ENCODE measurements at places on chromosomes 4 and X.

- DNase-seq = no peak
Observed at GRCh38 chrX:139932073-139932900, 566 bp downstream of the ATP11C start.

DNA sequence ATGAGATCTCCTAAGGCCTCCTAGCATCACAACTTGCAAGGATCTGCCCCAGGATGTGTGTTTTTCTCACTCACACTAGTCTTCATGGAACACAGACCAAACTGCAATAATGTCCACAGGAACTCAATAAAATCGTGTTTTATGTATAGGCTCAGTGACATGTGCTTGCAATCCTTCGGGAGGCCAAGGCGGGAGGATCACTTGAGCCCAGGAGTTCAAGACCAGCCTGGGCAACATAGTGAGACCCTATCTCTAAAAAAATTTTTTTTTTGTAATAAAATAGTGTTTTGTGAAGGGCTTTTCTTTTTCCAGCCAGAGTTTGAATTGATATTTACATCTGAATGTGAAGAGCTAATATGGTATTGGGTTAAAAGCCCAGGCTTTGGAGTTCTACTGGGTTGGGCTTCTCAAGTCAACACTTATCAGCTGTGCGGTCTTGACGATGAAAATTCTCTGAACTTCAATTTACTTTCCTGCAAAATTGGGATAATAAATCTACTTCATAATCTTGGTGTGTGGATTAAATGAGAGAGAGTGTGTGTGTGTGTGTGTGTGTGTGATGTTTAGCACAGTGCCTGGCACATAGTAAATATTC is 38.7 kb upstream of the SETD7 start:
- DNase-seq = no peak

- no peak for DNase-seq
Observed at GRCh38 chrX:130704053-130705038, 198.7 kb downstream of the ENOX2 start.

DNA sequence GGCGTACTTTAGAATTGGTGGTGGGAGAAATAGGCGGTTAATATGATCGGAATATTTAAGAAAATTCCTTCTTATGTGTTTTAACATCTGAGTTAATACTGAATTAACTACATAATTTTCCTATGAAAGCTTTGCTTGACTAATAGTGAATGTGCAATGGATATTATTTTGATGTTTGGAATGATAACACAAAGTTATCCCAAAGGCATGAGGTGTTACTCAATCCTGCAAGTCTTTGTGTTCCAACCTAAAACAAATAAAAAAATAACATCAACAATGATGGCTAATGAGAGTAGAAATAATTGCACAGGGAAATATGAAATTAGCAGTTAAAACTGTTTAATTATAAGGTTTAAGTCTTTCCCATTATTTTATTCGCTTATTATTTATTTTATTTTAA is 183.6 kb upstream of the ARSJ start:
- DNase-seq = no peak

DNA sequence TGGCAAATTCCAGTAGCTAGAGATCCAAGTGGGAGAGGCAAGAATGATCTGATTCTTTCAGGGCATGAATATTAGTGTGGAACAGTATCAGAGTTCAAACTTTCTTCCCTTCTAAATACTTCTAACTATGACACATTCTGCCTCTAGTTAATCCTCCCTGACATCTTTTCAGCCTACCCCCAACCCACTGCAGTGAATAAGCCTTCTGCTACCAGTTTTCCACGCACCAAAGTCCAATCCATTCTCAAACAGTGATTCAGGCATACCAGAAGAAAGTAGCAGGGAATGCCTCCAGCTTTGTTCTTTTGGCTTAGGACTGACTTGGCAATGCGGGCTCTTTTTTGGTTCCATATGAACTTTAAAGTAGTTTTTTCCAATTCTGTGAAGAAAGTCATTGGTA is 155.4 kb upstream of the FTHL17 start:
- no peak for DNase-seq

GRCh38 chrX:98263135-98263534 is 1379.4 kb downstream of the RPA4 start:
- no peak for DNase-seq

DNA sequence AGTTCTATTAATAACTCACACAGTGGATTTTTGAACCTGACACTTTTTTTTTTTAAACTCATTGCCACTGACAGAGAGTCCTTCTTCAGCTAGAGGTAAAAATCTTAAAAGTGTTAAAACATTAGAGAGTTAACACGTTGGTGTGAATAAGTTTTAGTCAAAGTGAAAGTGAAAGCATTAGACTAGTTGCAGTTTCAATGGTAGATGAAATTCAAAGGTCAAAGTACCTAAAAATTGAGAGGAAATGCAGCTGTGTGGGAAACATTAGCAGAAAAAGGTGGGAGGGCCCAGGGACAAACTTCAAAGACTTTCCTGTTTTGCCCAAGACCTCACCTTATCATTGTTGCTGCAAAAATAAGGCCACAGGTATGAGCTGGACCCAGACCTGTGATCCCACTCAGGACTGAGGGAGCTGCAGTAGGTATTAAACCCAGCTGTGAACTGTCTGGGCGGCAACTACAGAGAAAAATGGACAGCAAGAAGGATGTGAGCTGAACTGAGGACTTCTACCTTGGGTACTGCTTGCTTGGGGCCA is 17.6 kb upstream of the GABRA4 start:
- DNase-seq = no peak

DNA sequence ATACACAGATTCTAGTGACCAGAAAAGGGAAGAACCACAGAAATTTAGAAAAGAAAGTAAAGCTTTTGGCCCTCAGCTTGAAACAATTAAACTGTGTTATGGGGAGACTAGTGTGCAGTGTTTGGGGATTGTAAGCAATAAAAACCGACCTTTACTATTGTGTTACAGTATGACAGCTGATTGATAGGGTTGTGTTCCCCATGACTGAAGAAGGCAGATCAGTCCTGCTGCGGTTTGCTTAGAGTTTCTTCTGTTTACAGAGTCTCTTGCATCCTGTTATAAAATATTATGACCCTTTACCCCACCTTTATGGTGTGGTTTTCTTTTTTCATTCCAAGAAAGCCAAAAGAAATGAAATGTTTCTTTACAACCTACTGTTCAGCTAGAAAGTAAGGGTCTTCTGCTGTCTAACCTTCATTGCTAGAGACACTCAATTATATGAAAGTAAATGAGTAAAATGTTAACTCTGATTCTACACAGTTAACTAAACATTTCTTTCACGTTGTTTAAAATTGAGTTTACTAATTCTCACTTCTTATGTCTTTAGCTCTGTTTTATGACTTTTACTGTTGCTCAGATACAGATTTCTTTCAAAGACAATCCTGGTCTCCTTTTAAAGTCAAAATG is 18.1 kb downstream of the CHIC1 start:
- DNase-seq = no peak

DNA sequence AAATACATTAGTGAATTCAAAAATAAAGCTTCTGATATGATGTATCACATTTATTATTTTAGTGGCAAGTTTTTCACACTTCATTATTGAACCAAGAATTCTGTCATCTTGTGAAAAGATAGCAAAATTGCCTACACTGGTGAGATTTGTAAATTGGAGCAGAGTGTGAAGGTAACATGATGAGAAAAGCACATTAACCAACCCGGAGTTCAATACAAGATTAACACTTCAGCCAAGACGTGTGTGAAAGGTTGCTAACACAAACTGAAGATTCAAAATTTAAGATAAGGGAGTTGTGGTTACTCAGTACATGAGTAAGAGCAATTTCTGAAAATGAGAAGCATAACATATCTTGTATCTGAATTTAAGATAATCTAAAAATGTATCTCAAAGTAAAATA is 346.7 kb downstream of the PDHA2 start:
- DNase-seq = no peak

DNA sequence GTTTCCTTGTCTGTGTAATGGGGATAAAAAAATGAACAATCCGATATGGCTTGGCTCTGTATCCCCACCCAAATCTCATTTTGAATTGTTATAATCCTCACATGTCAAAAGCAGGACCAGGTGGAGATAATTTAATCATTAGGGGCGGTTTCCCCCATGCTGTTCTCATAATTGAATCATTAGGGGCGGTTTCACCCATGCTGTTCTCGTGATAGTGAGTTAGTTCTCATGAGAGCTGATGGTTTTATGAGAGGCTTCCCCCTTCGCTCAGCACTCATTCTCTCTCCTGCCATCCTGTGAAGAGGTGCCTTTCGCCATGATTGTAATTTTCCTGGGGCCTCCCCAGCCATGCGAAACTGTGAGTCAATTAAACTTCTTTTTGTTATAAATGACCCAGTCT is 633.5 kb downstream of the RAPGEF2 start:
- DNase-seq = no peak

DNA sequence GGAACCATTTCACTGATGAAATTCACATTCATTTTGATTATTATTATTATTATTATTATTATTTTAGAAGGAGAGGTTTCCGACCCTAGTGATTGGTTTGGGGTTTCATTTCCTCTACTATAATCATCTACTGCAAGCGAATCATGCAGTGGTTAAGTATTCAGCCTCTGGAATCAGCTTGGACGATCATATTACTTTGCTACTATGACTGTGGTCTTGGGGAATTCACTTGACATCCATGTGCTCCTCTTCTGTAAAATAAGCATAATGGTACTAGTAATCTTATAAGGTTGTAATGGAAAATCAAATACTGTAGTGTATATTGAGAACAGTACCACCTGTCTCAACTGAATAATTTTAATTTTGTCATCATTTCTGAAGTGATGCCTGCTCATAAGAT is 132.1 kb upstream of the SLC4A4 start:
- peak; percentile 19 for DNase-seq

DNA sequence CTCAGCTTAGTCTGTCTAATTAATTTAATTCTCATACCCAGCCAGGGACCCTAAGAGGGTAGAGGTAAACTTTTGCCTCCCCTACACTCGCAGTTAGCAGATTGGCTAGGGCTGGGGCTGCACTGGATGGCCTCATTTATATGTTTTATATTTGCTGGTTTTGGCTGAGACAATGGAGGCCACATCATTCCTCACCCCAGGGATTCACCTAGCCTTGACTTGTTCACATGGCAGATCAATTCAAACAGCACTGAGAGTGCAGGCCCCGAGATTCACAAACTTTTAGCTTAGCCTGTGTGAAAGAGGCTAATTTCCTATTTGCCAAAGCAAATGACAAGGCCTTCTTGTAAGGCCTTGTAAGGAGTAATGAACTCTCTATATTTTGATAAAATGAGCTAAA is 844.4 kb downstream of the ARAP2 start:
- no peak for DNase-seq

DNA sequence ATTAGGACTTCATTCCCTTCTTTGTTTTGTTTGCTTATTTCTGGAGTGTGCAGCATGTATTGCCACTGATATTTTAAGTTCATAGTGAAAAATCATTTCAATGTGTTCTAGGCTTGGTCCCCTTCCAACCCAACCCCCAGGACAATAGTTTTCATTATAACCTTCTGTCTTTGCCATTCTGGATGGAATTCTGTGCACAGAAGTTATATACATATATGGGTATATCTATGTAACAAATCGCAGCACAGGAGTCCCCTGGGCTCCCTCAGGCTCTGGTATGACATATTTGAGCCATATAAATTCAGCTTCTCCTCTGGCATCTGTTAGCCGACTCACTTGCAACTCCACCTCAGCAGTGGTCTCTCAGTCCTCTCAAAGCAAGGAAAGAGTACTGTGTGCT is at the start of gene TNMD:
TNMD (plus strand) TSS at position 326 of the 400 bp plus-strand sequence. CDS start 83 bp downstream, outside the sequence.
- no peak for DNase-seq

- DNase-seq = no peak
Observed at GRCh38 chrX:54807524-54808108, at the start of gene MAGED2. Gene MAGED2, plus strand, starts transcription at chrX:54807745. Its CDS starts 1,587 bp downstream, at chrX:54809332.

DNA sequence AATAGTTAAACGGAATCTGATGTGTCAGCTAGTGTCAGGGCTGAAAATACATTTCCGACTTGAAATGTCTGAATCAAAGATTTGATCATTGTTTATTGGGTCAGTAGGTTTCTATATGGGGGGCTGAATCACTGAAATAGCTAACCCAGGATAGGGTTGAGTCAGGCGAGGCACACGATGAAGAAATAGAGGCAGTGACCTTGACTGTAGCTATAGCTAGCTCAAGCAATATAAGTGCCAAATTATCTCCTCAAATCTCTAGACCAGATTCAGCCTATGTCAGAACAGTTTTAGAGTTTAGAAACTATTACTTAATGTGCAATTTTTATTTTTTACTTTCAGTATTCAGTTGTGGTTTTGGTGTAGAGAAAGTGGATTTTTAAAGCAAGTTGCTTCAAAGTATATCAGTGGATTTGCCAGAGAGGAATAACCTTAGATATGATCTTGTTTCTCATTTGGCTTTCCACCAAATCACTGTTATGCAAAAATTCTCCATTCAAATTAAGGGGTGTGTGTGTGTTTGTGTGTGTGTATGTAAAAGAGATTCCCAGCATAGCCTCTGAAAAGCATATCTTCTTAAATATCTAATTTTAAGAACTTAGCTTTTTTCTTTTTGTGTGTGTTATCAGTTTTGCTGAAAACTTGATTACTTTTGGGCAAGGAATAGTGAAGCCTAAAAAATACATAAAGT is 100.3 kb upstream of the RPL34 start:
- no peak for DNase-seq

DNA sequence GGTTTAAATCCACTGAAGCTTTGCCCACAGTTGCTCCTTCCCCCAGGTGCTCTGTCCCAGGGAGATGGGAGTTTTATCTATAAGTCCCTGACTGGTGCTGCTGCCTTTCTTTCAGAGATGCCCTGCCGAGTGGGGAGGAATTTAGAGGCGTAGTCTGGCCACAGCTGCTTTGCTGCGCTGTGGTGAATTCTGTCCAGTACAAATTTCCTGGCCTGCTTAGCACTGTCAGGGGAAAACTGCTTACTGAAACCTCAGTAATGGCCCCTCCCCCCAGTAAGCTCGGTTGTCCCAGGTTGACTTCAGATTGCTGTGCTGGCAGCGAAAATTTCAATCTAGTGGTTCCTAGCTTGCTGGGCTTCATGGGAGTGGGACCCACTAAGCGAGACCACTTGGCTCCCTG is 40.1 kb downstream of the UGT2B17 start:
- no peak for DNase-seq

GRCh38 chr4:47531241-47531953 is 46.3 kb downstream of the ATP10D start:
- no peak for DNase-seq

DNA sequence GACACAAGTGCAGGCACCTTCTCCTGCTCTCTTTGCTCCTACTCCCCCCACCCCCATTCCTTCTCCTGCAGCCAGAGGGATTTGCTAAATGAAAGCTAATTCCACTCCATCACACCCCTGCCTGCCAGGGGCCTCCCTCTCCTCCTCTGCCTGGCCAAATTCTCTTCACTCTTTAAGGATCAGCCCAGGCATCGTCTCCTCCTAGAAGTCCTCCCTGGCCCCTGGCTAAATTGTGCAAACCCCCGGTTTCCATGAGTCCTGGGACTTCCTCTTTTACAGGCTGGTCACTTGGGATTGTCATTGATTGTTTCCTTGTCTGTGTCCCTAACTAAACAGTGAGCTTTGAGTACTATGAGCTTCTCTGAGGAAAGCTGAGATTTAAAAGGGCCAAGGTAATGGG is 8.7 kb upstream of the ABLIM2 start:
- DNase-seq = no peak

DNA sequence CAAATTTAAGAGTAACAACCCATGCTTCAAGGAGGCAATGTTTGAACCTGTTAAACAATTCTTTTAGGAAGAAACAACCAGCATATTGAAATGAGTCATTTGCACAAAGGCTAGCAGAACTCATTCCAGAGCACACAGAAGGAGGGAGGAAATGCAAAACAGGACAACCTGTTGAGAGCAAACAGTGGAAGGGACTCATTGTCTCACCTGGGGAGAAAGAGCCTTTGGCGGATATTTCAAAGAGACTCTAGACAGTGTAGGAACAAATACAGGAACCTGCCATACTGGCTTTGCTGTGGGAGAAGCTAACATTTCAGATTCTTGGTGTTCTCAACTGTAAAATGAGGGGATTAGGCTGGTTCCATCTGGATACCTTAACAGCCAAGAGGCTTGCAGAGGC is 14.8 kb upstream of the RASGEF1B start:
- no peak for DNase-seq
